AG10803 (cell line): ENCODE measurements at places on chromosomes 1 and 21.

DNA sequence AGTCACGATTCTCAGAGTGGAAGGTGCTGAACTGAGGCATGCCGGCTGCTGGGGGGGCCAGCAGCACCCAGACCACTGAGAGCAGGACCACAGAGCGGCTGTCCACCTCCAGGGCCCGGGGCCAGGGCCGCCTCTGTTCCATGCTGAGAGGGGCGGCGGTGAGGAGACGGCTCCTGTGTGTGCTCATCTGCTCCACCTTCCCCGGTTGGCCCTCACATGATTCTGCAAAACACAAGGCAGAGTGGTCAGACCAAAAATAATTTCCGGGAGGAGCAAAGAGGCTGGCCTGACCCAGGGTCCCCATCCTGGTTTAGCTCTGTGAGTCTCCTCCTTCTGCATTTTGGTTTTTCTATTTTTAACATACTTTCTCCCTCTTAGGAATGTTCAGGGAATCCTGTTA lies 26.4 kb downstream of the PLXNA2 start:
- no peak for DNase-seq

GRCh38 chr1:178220094-178220493 lies 126.2 kb downstream of the RASAL2 start:
- DNase-seq: no peak

DNA sequence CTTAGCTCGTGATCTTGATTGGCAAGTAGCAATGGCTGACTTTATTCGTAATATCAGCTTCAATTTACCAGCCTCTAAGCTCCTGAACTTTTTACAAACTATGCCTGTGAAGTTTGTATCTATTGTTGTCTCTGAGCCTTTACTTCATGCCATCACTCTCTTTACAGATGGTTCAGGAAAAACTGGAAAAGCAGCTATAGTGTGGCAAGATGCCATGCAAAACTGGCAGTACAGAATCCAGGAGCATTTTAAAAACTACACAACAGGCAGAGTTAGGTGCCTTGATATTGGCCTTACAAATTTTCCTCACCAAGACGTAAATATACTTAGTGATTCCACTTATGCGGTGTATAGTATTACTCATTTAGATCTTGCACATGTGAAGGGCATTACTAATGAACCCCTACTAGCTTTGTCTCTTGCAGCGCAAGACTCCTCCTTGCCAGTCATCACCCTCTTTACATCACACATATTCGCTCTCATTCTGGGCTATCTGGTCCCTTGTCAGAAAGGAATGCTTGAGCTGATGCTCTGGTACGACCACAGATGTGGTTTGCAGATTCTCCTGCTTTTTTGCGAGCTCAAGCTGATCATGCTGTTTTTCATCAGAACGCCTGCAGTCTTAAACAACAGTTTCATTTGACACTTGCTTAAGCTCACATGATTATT lies 36.3 kb downstream of the CLCA1 start:
- peak; percentile 52 for DNase-seq

GRCh38 chr1:68370101-68370915 lies 79.4 kb downstream of the RPE65 start:
- DNase-seq: no peak

DNA sequence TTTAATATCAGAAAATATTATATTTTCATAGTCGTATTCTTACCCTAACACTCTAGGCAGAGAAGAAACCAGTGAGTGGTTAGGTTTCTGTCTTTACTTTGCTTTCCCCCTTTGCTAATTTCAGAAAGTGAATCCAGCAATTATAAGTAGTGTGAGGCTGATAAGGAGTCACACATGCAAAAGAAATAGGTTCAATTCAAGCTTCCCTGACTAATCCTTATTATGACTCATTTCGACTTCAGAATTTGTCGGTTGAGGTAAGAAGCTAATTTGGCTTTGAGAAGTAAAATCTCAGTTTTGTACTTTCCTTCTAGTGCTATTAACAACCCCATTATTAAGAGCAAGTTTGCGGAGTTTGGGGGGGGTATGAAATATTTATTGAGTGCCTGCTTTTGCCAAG lies 22.4 kb downstream of the ESRRG start:
- no peak for DNase-seq

GRCh38 chr1:46134660-46135331 lies 2.4 kb upstream of the PIK3R3 start:
- DNase-seq: peak; percentile 56
